ENCODE measurements at places on chromosomes 1 and 21.

GRCh38 chr1:75334876-75335389 is 200.7 kb downstream of the LHX8 start:
- DNase-seq, result no peak

DNA sequence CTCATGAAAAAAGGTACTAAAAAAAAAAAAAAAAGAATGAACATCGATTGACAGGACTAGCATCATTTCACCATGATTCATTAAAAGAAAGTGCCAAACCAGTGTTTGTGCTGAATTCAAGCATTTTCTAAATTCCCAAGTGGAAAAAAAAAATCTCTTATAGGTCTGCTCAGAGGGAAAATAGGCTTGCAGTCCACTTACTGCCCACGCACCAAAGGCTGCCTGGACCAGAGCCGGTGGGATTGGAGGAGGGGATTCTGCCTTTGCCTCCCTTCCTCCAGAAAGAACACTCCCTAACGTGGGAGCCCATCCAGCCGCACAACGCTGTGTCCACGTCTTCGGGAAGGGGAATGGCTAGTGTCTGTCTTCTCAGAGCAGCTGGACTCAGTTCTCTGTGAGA is 5.5 kb upstream of the TRAPPC10 start:
- DNase-seq, result no peak

GRCh38 chr1:110508028-110508940 is 10.7 kb downstream of the KCNA10 start:
- DNase-seq, result no peak

DNA sequence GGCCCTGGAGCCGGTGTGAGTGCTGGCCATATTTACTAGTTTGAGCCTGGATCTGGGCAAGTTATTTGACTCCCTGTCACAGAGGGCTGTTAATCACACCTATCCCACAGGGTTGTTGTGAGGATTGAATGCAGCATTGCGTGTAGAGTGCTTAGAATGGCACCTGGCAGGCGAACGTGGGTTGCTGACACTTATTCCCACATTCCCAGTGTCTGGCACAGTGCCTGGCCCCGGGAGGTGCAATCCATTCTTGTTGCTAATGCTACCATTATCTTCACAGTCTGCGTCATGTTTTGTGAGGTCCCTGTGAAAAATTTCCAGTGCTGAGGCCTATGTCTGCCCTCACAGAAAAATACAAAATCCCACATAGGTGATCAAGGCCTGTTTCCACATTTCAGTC is 66.1 kb downstream of the CD2 start:
- no peak for DNase-seq

DNA sequence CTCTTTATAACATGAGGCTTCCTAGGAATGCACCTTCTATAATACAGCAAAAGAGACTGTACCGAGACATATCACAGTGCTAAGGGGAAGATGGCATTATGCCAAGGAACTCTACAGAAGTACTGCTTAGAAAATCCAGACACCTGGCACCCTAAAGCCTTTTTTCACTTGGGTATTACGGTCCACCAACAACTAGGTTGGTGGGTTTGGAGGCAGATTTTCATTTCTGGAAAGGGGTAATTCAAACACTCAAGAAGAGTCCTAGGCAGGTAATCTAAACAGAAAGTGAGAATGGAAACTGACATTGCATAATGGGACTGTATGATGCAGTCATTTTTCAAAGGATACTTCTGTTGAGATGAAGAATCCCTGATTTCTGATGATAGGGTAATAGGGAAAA is 19.6 kb downstream of the SCMH1 start:
- no peak for DNase-seq

GRCh38 chr1:211677659-211678058 is 2.2 kb upstream of the NEK2 start:
- DNase-seq, result no peak

- no peak for DNase-seq
These were observed 3.1 kb downstream of the KRTAP10-8 start for GRCh38 chr21:44614961-44615391.

DNA sequence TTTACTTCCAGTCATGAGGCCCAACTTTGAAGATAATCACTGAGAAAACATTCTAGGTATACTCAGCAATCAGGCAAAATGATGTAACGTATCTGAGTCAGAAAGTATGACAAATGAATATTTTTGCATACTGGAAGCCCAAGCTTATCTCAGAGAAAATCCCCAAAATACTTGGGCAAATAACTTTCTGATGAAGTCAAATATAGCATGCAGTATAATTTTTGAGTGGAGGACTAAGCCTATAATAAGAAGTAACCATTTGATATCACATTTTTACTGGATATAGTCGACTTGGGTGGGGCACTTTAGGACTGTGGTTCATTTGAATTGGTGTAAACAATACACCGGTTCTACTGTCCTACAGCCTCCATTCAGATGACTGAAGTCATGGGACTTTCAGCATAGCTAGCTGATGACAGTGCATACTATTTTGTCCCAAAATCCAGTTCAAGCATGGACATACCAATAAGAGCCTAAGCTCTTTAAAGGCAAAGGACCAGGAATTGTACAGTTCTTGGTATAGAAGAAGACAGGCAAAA is 2.3 kb upstream of the GADD45A start:
- DNase-seq, result no peak

GRCh38 chr21:42514883-42515228 is 1.2 kb downstream of the SLC37A1 start:
- DNase-seq, result no peak
